ENCODE measurements at places on chromosomes 11 and 22.

DNA sequence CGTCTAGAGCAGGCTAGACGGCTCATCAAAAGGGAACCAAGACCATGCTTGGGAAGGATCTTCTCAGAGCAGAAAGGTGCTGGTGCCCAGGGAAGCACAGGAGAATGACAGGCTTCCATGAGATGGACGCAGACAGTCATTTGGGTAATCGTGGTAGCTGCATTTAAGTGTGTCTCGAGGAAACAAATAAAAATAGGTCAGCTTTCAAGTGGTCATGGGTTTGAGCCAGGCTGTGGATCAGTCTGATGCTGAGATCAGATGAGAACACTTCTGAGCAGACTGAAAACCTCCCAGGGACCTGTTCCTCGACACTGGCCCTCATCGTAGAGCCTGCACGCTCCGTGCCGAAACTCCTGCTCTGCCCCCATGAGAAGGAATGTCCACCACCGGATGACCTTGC, 4.7 kb downstream of the CARS1 start:
- no peak for DNase-seq

- no peak for DNase-seq
Observed at GRCh38 chr11:110873975-110874374, 161.7 kb upstream of the ARHGAP20 start.

GRCh38 chr22:28955817-28956216, 72.4 kb downstream of the ZNRF3 start:
- DNase-seq = no peak

GRCh38 chr11:114088836-114089235, 29.3 kb downstream of the ZBTB16 start:
- DNase-seq = peak; percentile 73

DNA sequence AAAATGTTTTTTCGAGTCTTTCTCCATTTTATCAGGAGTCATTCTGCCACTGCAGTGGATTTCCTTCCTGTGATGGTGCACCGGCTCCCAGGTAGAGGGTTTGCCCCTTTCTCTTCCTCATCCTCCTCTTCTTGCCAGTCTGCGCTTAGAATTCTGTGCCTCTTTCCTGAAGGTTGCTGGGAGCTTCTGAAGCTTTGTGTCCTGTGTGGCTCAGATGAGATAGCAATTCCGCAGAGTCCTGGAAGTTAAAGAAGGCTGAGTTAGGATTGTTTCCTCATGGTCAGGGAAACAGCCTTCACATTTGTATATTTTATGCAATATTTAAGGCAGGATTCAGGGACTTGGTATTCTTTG, 264 bp downstream of the BCO2 start:
- no peak for DNase-seq

- no peak for DNase-seq
Observed at GRCh38 chr11:40819230-40819629, 640.2 kb downstream of the LRRC4C start.

GRCh38 chr11:19978668-19979518, 181.4 kb downstream of the DBX1 start:
- DNase-seq = no peak

DNA sequence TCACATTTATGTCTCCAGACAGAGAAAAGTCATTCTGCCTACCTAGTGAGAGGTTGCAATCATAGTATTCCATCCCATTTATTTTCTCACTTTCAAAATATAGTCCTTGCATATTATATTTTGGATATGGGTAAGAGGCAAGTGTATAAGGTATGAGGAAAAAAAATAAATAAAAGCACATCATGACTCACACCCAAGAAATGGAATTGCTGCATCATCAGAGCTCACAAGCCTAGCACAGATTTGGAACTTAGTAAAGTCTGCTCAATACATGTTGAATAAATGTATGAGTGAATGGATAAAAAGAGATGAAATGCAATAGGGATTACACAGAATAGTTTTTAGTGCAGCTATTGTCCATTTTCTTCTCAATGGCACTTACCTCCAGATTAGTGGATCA, 2.5 kb upstream of the OR51G1 start:
- no peak for DNase-seq

GRCh38 chr11:122038543-122038942, 77.5 kb downstream of the BLID start:
- DNase-seq = no peak

GRCh38 chr11:121105481-121106195, 4.6 kb downstream of the TECTA start:
- no peak for DNase-seq

GRCh38 chr22:21450858-21451353, 16.3 kb upstream of the TMEM191C start:
- DNase-seq = no peak

GRCh38 chr22:19275919-19276600, 15.5 kb downstream of the CLTCL1 start:
- no peak for DNase-seq

DNA sequence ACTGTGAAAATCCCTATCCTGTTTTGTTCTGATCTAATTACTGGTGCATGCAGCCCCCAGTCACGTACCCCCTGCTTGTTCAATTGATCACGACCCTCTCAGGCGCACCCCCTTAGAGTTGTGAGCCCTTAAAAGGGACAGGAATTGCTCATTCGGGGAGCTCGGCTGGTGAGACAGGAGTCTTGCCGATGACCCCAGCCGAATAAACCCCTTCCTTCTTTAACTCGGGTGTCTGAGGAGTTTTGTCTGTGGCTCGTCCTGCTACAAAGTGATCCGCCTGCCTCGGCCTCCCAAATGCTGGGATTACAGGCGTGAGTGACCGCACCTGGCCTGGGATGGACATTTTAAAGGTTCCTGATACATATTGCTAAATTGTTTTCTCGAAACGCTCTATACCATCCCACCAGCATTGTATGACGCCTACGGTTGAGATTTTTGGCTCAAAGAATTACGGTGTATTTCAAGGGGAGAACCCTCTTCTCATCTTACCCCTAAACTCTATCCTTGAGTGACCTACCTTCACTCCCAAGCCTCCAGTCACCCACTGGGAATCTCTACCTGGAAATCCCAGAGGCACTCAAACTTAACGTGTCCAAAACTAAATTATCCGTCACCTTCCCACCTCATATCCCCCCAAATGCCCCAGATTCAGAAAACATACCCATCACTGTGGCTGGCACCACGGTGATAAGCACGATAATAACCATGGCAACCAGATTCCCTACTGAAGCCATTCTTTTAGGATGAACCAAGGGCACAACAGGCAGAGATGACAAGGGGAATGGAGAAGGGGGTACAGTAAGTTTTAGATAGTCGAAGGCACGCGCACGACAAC, 789 bp upstream of the POLA2 start:
- DNase-seq = no peak

DNA sequence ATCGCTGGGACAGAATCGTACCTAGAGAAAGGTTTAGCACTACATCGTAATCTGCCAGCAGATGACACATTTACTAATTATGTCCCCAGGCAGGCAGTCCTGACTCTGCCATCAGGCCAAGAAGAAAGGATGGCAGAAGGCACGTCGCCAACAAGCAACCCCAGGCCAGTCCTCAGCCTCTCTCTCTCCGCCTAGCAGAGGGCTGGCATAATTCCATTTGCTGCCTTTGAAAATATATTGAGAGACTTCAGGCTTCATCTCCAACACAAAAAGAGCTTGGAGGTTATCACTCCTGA, 1517.0 kb downstream of the TBC1D22A start:
- DNase-seq = no peak

GRCh38 chr11:95908826-95909225, 15.1 kb downstream of the MTMR2 start:
- DNase-seq = no peak

- no peak for DNase-seq
Observed at GRCh38 chr22:22396741-22397291, 111.7 kb downstream of the ZNF280B start.

DNA sequence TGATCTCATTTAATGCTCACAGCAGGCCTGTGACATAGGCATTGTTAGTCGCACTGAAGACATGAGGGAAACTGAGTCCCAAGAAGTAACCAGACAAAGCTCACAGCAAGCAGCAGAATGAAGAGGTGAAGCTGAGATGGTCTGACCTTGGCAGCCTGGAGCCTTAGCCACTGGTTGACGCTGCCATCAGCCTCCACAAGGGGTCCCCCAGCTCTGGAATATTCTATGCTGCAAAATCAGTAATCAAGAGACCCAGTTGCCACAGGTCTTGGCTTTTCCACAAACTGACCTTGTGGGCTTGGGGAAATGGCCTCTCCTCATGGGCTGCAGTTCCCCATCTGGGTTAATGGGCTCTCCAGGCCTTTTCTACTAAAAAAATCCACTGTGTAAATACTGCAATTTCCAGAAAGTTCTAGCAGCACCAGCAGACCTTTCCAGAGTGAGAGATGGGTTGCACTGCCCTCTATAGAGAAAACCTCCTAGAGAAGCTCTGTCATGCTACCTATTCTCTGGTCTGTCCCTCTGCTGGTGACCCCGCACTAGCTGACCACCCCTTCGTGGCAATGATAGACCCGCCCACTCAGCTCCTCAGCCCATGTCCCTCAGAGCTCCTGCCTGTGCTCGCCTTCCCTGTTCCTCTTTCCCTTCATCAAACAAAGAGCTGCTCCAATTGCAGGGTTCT, 22.6 kb upstream of the ISX start:
- DNase-seq = no peak

- DNase-seq = no peak
Observed at GRCh38 chr11:102252339-102252891, 64.9 kb upstream of the BIRC3 start.

GRCh38 chr11:90846628-90847027, 623.8 kb upstream of the CHORDC1 start:
- DNase-seq = no peak

- no peak for DNase-seq
Observed at GRCh38 chr22:36368359-36368983, 19.3 kb downstream of the MYH9 start.

GRCh38 chr22:22110548-22111266, 128.1 kb upstream of the TOP3B start:
- DNase-seq = no peak

DNA sequence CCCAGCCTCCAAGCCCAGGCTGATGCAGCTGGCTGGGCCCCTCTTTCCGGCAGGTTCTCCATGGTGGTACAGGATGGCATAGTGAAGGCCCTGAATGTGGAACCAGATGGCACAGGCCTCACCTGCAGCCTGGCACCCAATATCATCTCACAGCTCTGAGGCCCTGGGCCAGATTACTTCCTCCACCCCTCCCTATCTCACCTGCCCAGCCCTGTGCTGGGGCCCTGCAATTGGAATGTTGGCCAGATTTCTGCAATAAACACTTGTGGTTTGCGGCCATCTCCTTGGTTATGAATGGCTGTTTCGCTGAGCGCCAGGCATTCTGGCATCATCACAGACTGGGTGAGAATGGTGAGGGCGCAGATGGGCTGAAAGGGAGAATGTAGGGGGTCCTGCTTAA, 3.6 kb downstream of the PRDX5 start:
- no peak for DNase-seq

DNA sequence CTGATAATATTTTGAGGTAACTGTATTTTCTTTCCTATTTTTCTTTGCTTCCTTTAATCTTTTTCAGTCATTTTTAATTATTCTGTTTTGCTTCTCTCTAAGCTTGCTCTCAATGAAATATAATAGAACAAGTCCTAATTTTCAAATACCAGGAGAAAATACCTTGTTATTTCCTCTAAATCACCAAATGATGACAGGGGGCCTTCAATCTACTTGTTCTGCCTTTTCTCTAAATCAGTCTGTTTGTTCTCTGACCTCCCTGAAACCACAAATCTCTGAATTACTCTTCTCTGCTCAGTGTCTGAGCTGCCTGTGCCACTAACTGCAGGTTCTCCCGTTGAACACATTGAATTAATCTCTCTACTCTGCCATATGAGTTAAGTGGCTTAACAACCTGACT, 286.2 kb downstream of the C11orf87 start:
- DNase-seq = no peak

- no peak for DNase-seq
Observed at GRCh38 chr11:78161962-78162371, 22.5 kb upstream of the ALG8 start.

GRCh38 chr22:50165436-50166123, 5.0 kb upstream of the PANX2 start:
- DNase-seq = no peak

DNA sequence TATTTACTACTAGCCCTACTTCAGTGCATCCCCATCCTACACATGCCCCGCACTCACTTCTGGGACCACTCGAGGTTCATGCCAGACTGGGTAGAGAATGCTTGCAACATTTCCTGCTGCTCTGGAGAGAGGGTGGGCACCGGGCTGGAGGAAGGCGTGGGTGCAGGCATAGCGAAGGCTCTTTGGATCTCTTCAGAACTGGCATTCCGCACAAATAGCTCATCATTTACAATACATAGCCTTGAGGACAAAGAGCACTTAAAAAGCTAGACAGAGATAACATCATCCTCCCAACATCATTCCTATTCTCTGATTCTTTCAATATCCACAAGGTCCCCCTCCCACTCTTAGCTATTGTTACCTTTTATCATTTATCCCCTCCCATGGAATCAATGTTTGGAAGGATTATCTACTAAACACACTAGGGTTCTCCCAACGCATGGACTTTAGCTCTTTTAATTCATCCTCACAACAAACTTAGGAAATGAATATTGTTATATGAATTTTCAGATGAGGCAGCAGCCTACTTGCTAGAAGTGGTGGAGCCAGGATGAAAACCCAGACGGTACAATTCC, 2.5 kb upstream of the TMEM223 start:
- no peak for DNase-seq

GRCh38 chr22:39252461-39253434, 8.0 kb upstream of the PDGFB start:
- DNase-seq = no peak

GRCh38 chr22:50341977-50342650, 1.0 kb upstream of the PPP6R2 start:
- peak; percentile 71 for DNase-seq

- no peak for DNase-seq
Observed at GRCh38 chr11:67409261-67409666, 5.4 kb downstream of the TBC1D10C start.

DNA sequence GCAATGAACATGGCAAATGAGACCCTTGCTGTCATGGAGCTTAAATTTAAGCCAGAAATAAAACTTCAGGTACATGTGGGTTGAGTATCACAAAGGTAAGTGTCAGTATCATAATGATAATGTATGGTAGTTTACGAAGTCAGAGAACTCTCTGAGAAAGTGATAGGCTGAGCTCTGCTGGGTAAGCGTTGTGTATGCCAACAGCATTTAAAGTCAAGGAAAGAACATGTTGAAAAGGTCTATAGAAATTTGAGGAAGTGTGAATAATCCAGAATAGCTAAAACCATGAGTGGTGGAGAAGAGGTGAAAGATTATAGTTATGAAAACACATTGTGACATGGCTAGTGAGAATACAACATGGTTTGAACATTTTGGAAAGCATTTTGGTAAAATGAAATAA, 17.4 kb upstream of the CTSC start:
- no peak for DNase-seq

DNA sequence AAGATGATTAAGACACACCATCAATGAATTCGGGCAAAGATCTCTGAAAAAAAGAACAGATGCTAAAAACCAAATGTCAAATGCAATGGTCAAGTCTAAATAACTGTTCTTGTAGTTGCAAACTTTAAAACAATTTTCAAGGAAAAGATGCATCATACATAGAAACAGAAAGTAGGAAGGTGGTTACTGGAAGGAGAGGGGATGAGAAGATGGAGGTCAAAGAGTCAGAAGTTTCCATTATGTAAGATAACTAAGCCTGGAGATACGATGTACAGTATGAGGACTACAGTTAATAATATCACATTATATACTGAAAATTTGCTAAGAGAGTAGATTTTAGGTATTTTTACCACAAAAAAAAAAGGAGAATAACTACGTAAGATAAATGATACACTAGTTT, 27.1 kb downstream of the CWF19L2 start:
- DNase-seq = no peak

GRCh38 chr11:15295695-15296094, 181.0 kb downstream of the INSC start:
- no peak for DNase-seq
